Caudate nucleus (tissue), 63 donors: ENCODE measurements at places on chromosomes 1 and 21.

DNA sequence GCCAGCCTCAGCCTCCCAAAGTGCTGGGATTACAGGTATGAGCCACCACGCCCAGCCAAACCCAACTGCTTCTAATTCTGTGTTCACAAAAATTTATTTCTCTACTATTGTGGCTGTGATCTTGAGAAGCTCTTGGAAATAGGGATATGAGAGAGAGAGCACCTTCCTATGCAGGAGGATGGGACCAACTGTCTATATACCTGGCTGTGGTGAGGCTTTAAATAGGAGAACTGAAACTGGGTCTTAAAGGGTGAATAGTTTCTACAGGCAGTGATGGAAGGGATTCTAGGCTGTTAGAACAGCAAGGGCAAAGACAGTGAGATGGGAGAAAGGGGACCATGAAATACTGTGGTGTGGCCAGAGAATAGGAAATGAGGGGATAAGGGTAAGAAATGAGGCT is 8.3 kb upstream of the PTCH2 start:
- no peak for DNase-seq

DNA sequence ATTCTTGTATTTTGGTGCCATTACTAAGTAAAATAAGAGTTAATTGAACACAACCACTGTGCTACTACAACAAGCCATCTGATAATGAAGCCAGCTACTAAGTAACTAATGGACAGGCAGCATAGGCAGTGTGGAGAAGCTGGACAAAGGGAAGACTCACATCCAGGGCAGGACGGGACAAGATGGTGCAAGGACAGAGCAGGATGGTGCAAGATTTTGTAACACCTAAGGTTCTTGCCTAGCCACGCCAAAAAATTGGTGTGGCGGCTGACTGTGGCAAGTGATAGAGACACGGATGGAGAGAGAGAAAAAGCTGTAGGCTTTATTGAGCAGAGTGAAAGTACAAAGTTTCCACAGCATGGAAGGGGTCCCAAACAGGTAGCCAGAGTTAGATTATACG is 114.0 kb upstream of the VANGL1 start:
- DNase-seq = no peak

DNA sequence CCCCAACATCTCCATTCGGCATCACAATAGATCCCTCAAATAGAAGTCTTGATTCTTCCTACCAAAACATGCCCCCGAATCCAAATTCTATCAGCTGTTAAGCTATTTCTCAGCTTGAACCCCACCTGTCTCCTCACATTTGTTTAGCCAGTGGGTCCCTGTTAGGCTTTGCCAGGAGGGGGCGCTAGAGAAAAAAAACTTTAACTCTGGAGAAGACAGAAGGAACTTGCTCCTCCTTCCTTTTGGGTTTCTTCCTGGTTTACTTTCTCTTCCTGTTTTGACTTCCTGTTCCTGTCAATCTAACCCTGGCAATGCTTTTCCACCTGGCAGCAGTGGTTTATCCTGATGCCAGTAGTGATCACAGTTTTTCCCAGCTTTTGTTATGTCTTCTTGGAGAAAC is 95.6 kb upstream of the KCNK1 start:
- DNase-seq = peak; percentile 14

DNA sequence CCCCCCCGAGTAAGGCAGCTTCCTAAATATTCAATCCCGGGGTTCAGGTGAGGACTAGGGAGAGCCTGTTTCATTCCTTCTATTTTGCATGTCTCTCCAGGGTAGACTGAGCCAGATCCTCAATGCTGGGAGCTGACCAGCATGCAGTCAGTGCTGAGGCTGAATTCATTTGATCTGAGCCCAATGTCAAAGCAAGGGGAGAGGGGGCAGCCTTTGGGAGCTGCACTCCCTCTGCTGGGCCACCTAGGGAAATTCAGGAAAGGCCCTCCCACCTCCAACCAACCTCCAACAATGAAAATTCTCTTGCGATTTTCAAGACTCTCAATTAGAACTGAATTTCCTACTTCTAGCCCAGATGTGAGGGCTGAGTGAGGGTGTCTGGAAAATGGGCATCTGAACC is 371.2 kb downstream of the NPHP4 start:
- DNase-seq = no peak
